Activated CD8-positive, alpha-beta memory T cell treated with anti-CD3 and anti-CD28 coated beads, Interleukin-2, amount 50 U/mL, for 4 hours (primary cell): ENCODE measurements at places on chromosomes 7 and 10.

DNA sequence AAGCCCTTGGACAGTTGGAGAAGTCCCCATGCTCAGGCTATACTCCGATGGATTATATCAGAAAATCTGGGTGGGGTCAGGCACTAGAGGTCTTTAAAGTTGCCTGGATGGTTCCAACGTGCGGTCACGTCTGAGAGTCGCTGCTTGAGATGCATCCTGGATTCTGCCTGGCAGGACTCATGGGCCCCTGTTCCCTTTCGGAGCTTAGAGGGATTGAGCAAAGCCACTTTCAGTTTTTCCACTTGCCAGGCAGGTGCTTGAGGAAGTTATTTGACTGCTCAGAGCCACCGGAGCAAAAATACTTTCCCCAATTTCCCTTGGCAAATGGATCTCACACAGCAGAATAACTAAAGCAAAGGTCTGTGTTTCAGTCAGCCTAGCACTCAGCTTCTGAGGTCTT is 129.1 kb downstream of the GALNT17 start:
- DNase-seq: no peak

GRCh38 chr7:150965273-150965830 is 12.8 kb downstream of the KCNH2 start:
- DNase-seq: no peak

GRCh38 chr10:17562614-17563013 is 54.6 kb downstream of the HACD1 start:
- DNase-seq: no peak

DNA sequence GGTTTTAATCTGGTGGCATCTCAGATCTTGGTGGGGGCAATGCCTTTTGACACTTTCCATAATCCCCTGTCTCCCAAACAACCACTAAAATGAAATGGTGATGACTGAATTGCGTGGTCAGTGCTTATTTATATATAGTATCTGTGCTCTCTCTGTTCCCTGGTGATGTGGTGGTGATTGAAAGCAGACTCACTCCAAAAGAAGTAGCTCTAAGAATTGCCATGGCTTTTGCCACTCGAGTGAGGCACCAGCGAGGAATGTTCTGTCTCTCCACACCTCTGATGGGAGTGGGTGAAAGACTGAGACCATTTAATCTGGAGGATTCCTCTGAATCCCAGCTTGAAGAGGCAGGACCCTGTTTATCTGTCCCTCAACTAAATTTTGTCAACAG is 2.8 kb downstream of the DUSP5 start:
- no peak for DNase-seq

GRCh38 chr10:78339251-78339650 is 305.6 kb downstream of the RPS24 start:
- no peak for DNase-seq

DNA sequence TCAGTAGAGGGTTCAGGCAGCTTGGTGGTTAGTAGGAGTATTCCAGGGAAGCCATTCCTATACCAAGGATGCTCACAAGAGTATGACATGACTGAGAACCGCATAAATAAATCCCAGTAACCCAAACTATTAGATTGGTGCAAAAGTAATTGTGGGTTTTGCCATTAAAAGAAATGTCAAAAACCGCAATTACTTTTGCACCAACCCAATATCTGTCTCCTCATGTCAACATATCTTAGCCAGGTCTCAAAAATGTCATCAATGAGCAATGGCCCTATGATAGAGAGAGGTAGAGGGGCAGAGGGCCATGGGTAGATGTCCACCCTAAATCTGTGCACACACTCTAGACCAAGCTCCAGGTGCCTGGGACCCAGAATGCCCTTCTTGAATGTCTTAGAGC is 23.6 kb downstream of the NEUROD6 start:
- DNase-seq: no peak

DNA sequence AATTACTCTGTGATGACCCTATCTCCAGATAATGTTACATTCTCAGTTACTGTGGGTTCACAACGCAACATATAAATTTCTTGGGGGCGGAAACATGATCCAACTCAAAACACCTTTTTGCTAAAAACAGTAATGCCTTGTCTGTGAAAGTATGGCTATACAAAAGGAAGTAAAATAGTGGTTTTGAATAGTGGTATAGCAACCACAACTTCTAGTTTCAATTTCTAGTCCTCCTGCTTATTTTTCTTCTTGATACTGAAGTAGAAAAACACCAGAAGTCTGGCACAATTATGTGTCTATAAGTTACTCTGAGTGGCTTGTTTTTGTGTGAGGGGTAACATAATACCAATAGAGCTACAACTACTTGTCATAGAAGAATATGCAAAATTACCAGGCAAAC is 21.5 kb upstream of the ZNF800 start:
- DNase-seq: no peak

- DNase-seq: no peak
Observed at GRCh38 chr7:17651341-17651740, 289.0 kb downstream of the SNX13 start.

- DNase-seq: no peak
Observed at GRCh38 chr7:69844264-69844868, 246.1 kb downstream of the AUTS2 start.

- peak; percentile 55 for DNase-seq
Observed at GRCh38 chr7:636396-636795, 90.1 kb upstream of the DNAAF5 start.

DNA sequence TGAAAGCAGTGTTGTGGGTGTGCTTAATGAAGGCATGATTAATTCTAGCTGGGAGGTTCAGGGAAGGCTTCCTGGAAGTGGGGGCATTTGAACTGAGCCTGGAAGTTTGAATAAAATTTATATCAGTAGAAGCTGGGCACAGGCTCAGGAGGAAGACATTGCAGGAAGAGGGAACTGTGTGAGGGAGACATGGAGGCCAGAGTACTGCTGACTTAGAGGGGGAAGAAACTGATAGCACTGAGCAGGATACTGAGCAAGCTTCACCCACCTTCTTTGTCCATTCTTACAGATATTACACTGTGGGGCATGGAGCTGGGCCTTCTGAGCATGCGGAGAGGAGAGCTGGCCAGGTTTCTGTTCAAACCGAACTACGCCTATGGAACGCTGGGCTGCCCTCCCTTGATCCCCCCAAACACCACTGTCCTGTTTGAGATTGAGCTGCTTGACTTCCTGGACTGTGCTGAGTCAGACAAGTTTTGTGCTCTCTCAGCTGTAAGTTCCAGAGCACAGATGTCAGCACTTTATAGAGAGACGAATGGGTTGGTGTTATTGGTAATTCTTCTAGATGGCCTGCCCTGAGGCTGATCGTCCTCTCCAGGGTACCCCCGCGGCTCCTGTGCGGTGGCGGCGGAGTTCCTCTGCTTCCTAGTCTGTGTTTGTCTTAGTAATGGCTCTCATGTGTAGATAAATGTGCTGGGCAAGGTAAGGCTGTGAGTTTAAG is 2.1 kb downstream of the FKBP6 start:
- no peak for DNase-seq

DNA sequence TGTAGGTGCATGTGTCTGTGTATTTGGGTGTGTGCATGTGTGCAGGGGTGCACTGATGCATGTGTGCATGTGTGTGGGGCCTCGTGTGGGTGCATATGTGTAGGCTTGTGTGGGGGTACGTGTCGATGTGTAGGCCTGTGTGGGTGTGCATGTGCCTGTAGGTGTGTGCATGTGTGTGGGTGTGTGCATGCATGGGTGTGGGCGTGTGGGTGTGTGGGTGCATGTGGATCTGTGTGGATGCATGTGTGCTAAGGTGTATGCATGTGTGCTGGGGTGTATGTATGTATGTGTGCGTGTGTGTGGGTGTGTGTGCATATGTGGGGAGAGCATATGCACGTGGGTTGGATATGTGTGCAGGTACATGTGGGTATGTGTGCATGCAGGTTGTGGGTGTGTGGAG is 73.2 kb downstream of the NKX6-2 start:
- no peak for DNase-seq

- no peak for DNase-seq
Observed at GRCh38 chr7:12146813-12147212, 64.3 kb upstream of the TMEM106B start.

DNA sequence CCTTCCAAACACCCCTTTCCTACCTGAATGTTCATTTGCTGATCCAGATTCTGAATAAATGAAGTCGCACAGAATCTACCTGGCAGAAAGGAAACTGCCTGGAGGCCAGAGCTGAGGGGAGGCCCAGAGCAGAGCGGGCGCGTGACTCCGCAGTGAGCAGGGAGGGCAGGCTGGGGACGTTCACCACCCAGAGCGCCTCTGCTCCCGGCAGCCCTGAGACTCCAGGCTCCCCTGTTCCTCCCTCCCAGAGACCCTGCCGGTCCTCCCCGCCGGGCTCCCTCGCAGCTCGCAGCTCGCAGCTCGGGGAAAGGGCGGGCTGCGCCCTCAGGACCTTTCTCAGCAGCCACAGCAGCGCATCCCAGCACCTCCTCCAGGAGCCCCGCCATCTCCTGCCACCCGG is 176.7 kb upstream of the ZNF32 start:
- no peak for DNase-seq

GRCh38 chr10:89651205-89651915 is 6.3 kb upstream of the PANK1 start:
- no peak for DNase-seq

GRCh38 chr7:57579454-57579853 is 129.5 kb downstream of the ZNF716 start:
- DNase-seq: no peak

GRCh38 chr10:105063796-105064195 is 422.7 kb downstream of the SORCS3 start:
- DNase-seq: no peak

- DNase-seq: no peak
Observed at GRCh38 chr10:80126876-80127275, 5.7 kb upstream of the PLAC9 start.

DNA sequence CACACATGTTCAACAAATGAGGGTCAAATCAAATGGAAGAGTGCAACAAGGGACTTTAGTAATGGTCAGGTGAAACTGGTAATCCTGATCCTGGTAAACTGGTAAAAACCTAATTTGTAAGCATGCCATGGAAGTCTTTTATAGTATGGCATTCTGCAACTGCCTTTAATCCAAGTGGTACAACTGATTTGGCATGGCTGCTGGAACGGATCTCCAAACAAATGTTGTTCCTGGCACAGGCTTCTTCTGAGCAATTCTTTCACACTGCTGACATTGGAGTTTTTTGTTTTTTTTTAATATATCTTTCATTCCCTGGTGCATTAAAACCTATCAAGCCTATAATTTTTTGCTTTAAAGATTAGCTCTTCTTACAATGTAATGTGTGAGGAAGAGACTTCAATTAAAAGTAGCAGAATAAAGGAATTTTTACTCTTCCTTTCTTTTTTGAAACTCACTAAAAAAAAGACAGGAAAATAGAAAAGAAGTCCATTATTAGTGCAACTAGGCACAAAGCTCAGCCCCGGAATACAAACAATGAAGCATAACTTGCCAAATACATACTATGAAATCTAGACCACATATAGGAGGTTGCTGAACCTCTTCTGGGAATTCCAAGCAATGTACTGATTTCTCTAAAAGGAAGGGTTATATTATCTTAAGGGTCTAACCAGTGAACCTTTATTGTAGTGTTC is 79.3 kb upstream of the OIT3 start:
- no peak for DNase-seq

DNA sequence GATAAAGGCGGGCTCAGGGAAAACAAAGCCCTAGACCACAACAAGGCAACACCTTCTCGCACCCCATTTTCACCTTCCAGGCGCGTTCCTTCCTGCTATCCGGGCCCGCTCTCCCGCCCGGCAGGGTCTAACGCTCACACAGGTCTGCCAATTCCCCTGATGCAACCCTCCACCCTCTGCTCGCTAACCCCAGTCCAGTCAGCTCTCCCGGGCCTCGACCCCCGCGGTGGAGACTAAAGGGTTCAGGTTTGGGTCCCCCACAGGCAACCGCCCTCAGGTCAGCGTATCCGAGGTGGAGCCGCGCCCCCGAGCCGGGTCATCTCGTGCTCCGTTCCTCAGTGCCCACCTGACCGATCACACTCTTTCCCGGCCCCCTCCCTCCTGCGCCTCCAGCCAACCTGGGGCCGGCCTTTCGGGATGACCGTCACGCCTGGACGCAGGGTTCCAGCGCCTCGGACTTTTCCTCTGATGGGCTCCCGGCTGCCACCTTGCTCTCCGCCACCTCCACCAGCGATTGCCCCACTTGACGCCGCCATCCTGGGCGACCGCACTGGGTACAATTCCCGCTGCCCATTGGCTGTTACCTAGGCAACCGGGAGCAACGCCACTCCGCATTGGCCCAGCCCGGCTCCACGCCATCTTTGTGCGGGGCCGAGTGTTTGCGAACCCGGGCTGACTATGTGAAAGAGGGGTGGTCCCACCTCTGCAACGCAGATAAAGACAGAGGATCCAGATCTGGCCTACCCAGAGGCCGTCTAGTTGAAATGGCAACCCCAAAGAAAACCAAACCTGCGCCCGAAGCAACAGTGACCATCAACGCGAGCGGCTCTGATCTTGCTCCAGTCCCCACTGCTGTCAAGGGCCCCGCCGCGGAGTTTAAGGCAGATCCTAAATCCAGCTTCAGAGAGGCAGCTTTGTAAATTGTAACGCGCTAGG is at the start of gene MORN4:
TSS of gene MORN4 (minus strand) at position 552 of the 936 bp plus-strand sequence. CDS start 13,847 bp downstream, outside the sequence.
- peak; percentile 88 for DNase-seq
